ENCODE measurements at places on chromosomes 6 and 20. TPM values are rescaled to one million over a fixed set of nuclear protein-coding genes. Genes with fewer than 3 reads are reported as not detected.
A peak's percentile ranks its signal among the peaks of the same experiment; 100 is the strongest.

GRCh38 chr6:158290040-158290439, 22.2 kb upstream of the TULP4 start:
- H3K4me1 ChIP-seq = no peaks in the 10 kb centered on the region
- no peaks in the 10 kb centered on the region for H3K27me3 ChIP-seq
- H3K4me3 ChIP-seq = no peak overlapping the region
- no peak overlapping the region for H3K27ac ChIP-seq

DNA sequence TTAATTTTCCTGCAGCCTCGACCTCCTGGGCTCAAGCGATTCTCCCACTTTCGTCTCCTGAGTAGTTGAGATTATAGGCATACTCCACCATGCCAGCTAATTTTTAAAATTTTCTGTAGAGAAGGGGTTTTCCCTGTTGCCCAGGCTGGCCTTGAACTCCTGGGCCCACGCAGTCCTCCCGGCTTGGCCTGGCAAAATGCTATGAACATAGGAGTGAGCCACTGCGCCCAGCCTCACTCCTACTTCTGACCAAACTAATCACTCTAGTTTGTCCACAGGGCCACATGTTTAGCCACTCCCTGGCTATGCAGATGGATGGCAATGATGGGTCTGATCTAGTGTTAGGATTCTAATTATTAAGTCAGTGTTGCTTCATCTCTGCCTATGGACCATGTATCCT, 31.9 kb upstream of the RPN2 start:
- H3K27ac ChIP-seq = no peak overlapping the region
- H3K36me3 ChIP-seq = no peaks in the 10 kb centered on the region
- no peak for DNase-seq
- H3K4me1 ChIP-seq = no peaks in the 10 kb centered on the region

DNA sequence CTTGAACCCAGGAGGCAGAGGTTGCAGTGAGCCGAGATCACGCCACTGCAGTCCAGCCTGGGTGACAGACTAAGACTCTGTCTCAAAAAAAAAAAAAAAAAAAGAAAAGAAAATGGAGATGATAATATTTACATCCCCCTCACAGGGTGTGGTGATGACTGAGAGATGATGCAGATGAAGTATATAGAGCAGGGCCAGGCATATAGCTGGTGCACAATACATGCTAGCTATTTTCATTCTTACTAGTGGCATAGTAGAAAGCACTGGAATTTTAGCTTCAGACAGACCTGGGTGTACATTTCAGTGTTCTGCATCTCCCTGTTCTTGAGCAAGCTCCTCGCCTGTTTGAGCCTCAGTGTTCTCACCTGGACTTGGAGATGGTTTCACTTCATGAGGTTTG, 36.9 kb downstream of the CEBPB start:
- DNase-seq = no peak
- no peak overlapping the region for H3K27ac ChIP-seq
- no peaks in the 10 kb centered on the region for H3K27me3 ChIP-seq
- H3K4me1 ChIP-seq = no peaks in the 10 kb centered on the region
- no peak overlapping the region for H3K4me3 ChIP-seq
- no peaks in the 10 kb centered on the region for H3K36me3 ChIP-seq

- H3K4me3 ChIP-seq = no peak overlapping the region
- peak overlapping the region; percentile 83 for H3K27ac ChIP-seq
- H3K27me3 ChIP-seq = no peaks in the 10 kb centered on the region
- DNase-seq = peak; percentile 20
Measured at GRCh38 chr20:40470445-40471260, 218.4 kb downstream of the MAFB start.

DNA sequence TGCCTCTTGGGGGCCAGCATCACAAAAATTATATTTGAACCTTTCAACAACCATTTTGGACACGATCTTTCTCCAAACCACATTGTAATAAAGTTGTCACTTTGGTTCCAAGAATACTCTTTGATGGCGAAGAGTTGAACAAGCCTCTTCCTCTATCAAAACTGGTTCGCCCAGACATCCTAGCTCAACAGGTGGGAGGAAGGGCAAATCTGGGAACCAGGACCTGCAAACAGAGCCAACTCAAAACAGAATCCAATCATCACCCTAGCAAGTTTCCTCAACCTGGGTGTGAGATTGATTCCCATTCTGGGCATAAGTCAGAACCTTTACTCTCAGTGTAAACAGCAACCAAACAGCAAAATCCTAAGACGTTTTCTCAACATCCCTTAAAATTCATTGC, 141.2 kb upstream of the RREB1 start:
- no peaks in the 10 kb centered on the region for H3K4me1 ChIP-seq
- DNase-seq = no peak
- H3K4me3 ChIP-seq = no peak overlapping the region
- H3K27me3 ChIP-seq = no peaks in the 10 kb centered on the region

DNA sequence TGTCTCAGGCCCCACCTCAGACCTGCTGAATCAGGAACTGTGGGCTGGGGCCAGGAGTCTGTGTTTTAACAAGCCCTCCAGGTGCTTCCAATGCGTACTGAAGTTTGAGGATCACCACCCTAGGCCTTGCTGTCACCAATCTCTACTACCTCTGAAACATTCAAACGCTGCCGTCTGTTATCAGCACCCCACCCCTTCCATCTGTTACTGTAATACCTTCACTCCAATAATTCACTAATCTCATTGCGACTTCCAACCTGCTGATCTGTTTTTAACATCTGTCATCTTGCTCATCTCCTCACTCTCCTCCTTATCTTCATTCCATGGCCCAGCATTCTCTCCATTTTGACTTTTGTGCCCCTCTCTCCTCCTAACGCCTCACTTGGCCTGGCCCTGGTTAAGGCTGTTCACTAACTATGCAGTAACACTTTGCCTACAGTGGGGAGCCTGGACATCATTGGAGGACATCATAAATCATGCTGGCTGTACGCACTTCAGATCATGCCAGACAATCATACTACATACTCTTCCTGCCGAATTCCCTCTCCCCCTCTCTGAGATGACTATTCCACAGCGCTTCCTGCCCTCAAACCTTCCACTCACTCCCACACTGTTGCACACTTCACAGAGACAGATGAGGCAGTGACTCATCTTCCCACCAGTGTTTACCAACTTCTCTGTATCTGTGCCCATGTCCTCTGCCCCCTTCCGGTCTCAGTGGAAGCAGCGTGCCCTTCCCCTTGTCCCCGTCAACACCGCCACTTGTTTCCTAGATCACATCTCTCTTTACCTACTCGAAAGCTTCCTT, 3.0 kb upstream of the GUCA1B start:
- no peak for DNase-seq
- H3K27me3 ChIP-seq = no peaks in the 10 kb centered on the region
- H3K4me3 ChIP-seq = no peak overlapping the region
- no peak overlapping the region for H3K27ac ChIP-seq
- no peaks in the 10 kb centered on the region for H3K4me1 ChIP-seq

Gene CRISP3
- not detected for total RNA-seq

Gene PRICKLE4
- 5.3 TPM for total RNA-seq
